ENCODE measurements at places on chromosomes 6 and 20.

- DNase-seq: peak; percentile 67
Observed at GRCh38 chr6:31907158-31907813, 5.4 kb upstream of the ZBTB12 start.

DNA sequence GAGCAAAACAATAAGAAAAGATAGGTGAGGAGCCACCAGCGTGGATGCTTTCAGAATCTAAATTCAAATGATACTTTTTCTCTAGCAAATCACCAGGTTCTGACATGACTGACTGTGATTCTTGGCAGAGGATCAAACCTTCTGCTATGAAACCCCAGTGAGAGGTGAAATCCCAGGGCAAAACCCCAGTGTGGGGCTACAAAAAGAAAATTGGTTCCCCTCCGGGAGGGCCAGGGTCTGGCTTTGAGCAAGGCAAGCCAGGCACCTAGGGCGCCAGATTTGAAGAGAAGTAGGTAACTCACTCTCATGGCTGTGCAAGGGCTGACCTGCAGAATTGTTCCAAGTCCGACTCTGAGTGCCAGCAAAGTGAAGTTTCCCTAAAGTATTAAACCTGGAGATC lies 20.2 kb upstream of the RALGAPA2 start:
- no peak for DNase-seq

DNA sequence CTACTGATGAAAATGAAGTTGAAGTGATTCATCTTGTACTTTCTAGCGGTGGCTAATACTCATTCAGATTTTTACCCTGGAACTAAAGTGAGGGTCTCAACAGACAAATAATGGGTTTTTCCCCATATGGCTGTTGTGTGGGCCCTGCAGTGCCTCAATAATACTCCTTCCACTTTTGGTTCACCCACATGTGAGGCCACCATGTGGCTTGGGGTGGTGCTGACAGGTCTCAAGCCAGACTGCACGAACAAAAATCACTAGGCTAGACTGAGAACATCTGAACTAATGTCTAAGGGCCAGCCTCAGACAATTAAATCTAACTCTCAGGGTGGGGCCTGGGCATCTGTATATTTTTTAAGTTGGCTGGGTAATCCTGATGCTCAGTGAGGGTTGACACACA lies 7.9 kb upstream of the COL12A1 start:
- DNase-seq: no peak

DNA sequence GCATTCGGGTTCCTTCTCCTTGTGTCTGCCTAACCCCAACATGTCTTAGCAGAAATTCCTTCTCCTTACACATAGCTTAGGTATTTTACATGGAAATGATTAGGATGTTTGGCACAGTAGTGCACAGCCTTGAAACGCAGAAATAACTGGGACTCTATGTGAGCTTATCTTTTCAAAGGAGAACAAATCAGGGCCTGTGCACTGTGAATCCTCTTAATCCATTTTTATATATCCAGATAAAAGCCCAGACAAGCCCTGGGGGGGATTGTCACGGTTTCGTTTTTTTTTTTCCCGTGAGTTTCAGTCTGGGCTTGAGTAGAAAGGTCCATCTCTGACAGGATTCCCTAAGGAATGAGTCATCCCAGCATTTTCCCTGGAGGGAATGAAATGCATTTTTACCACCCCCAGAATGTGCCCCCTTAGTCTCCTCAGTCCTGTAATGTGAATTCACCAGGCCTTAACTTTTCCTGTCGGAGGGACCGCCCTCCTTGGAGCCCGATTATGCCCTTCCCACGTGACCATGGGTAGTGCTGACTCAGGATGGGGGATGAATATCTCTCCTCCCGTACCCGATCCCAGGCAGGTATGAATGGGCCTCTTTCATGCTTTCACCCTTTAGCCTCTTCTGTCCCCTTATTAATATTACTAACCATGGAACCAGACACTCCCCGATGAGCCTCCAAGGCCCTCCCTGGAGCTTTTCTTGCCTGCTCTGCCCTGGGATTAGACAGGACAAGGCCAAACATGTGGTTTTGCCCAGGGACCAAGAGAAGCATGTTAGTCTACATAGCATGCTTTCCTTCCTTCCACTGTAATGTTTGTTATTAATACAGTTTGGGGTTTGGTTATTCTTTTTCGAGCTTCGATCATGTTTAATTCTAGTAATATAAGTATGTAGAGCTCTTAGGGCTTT lies 23.9 kb upstream of the NAA20 start:
- DNase-seq: peak; percentile 86

- DNase-seq: peak; percentile 40
Observed at GRCh38 chr20:45970646-45971424, 1.2 kb downstream of the ZNF335 start.

- DNase-seq: no peak
Observed at GRCh38 chr20:13910492-13910891, 79.9 kb downstream of the SEL1L2 start.

- DNase-seq: no peak
Observed at GRCh38 chr6:46306431-46306830, 135.7 kb upstream of the ENPP5 start.

DNA sequence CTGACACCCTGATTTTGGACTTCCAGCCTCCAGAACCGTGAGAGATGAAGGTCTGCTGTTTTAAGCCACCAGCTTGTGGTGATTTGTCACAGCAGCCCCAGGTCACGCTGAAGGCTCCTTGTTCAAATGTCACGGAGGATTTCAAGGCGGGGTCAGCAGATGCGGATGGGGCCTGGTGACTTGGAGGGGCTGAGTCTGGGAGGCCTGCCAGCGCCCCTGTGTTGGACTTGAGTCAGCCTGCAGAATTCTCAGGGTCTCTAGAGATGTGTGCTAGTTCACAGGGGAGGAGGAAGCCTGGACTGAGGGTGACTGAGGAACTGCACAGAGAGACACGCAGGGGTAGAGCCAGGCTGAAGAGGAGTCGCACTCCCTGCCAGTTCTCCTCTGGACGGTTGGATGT lies 19.5 kb upstream of the TAF4 start:
- DNase-seq: no peak

- DNase-seq: peak; percentile 21
Observed at GRCh38 chr20:59955131-59955796, 3.0 kb upstream of the CDH26 start.

- no peak for DNase-seq
Observed at GRCh38 chr6:170441316-170441715, 111.8 kb downstream of the PSMB1 start.

DNA sequence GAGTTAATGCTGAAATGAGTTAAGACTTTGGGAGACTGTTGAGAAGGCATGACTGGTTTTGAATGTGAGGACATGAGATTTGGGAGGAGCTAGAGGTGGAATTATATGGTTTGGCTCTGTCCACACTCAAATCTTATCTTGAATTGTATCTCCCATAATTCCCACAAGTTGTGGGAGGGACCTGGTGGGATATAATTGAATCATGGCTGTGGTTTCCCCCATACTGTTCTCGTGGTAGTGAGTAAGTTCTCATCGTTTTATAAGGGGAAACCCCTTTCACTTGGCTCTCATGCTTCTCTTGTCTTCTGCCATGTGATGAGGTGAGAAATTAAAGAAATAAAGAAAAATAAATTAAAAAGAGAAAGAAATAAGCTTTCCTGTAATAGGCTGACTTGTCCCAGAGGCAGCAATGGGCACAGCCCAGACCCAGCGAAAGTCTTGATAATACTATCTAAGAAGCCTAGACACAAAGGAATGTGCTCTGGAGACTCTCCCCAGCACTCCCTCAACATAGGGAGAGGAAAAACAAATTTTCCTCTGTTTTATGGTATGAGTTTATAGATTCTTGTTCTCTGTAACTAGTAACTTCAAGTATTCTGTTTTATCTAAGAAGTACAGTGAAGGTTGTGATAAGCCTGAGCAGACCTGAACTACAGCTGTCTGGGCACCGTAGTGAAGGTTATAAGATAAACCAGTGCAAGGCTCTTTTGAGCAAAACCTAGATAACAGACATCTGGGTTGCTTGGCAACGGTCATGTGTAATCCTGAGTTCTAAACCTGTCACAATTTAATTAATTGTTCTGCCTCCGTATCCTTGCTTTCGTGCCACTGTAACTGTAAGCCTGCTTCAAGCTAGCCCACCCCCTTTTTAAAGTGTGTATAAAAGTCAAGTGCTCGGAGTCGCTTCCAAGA lies 88.9 kb upstream of the ECI2 start:
- peak; percentile 5 for DNase-seq

DNA sequence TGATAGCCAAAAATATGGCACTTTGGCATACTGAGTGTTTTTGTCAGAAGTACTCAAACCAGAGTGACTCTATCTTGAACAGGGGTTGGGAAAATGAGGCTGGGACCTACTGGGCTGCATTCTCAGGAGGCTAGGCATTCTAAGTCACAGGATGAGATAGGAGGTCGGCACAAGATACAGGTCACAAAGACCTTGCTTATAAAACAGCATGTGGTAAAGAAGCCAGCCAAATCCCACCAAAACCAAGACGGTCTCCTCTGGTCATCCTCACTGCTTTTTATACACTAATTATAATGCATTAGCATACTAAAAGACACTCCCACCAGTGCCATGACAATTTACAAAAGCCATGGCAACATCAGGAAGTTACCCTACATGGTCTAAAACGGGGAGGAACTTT lies 985.1 kb downstream of the HACE1 start:
- no peak for DNase-seq

DNA sequence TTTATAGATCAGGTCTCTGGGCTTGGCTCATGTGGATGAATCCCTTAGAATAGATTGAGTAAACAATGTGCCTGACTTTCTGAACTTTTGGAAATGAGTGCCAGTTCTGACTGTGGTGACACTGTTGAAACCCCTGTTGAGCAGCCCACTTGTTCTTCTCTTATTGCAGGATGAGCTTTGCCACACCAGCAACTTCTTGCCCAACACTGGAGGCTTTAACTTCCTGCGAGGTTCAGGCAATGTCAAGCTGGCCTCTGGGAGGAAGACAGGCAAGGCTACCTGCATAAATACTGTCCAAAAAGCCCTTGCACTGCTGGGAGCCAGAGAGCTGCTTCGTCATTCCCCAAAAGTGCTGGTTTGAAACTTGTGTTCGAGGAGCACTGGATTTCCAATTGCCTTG lies 32.8 kb upstream of the SMIM8 start:
- DNase-seq: no peak

DNA sequence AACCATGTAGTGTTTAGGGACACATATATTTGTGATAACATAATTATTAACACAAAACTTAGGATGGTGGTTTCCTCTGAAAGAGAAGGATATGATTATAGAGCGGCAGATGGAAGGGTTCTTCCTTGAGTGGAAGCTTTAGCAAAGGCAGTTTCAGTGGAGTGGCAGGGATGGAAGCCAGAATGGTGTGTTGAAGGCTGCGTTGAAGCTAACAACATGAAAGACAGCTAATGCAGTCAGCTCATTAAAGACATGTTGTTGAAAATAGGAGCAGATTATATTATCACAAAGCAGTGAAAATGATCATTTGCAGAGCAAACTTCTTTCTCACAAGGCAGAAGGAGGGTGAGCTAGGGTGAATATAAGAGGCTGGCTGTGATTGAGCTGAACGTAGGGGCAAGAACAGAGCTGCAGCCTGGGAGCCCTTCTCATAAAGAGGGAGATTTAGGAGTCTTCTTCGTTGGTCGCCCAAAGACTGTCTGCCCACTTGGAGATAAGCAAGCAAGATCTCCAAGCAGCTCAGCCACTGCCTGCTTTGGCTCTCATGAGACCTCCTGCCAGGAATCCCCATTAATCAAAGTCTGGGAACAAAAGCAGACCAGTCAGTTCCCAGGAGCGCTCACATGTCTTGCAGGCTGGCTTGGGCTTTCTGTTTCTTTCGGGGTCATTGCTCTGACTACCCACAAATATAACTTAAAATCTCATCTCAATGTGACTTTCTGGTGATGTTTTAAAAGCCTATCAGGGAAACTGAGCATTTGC lies 2.6 kb upstream of the ANKRD6 start:
- no peak for DNase-seq

DNA sequence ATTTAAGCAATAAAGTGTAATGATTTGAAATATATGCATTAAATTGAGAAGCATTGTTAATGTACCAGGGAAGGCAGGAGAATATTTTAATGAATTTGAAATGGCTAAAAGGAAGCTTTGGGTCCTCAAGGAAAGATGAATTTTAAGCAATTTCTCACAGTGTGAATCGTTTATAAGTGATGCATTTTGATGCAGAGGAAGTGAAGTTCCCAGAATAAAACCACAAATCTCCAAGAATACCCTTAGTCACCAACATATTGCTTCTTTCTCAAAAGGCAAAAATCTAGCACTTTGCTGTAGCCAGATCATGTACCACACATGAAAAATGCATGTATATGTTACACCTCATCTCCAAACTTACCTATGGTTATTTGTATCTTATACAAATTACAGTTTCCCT lies 11.7 kb downstream of the TPD52L1 start:
- DNase-seq: peak; percentile 13

Measured in adipocyte (in vitro differentiated cells).